GM12878 (cell line): ENCODE measurements at places on chromosomes 6 and 20.

- no peak for DNase-seq
Measured at GRCh38 chr6:2433266-2433665, 187.9 kb upstream of the GMDS start.

DNA sequence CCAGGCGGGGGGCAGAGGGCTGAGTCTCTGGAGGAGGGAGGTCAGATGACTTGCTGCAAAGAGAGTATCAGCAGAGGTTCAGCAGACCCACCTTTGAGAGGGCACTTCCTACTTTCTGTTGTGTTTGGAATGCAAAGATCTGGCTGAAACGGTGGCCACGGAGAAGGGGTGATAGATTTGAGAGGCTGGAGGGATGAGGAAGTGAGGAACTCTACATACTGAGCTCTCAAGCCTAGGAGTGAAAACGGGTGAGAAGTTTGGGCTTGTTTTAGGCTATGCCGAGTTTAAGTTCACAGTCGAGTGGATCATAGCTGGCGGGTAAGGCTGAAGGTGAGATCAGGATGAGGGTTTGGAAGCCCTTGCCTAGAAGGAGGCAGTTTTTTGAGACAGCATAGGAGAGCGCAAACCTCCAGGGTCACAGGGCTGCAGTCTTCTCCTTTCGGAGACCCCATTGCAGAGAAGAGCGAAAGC is 477 bp upstream of the ITPA start:
- DNase-seq, result no peak

DNA sequence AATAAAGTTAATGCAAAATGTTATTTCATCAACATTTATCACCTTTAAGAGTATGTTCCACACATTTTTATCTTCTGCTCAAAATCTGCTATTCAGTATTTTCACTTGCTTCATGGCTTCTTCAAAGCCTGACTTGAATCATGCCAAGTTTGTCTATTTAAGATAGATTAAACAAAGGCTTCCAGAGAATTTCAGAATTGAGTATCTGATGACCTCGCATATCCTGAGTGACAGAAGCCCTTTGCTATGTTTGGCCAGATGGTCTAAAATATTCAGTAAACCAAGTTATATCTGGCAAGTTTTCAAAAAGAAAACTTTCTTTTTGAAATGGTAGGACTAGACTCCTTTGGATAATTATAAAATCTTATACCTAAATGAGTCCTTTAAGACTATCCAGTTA is 348.9 kb upstream of the KCNQ5 start:
- DNase-seq, result no peak

GRCh38 chr6:72365773-72366172 is 256.1 kb upstream of the KCNQ5 start:
- no peak for DNase-seq

- no peak for DNase-seq
Measured at GRCh38 chr6:79607000-79607399, 24.1 kb upstream of the SH3BGRL2 start.

DNA sequence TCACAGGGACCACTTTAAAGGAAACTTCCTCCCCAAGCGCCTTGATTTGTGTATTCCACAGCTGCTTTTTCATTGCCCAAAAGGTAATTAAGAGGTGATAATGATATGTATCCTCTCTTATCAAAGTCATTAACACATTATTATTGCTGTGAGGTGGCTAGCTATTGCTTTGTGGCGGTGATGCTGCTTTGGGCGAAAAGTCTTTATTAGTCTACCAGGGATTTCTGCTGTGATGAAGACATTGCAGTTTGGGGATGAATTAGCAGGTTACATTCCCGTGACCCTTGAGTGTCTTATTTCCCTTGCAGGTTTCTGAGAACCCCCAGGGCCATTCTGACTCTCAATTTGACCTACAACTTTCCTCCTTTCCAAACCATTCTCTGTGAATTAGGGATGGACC is 143.4 kb upstream of the SOX4 start:
- DNase-seq, result no peak

DNA sequence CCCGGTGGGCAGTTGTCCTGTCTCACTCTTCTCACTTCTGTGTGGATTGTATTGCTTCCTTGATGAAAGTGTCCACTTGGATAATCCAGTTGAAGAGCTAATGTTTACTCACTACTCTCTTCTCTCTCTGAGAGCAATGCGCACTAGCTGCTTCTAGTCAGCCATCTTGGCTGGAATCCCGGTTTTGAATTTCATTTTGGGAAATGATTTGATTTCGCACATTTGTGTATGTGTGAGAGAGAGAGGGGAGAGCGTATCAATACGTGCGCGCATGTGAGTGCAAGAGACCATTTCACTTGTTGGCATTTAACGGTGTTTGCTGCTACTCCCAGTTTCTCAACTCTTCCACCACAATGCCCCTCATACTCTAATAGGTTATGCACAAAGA is 67.8 kb downstream of the KLHL32 start:
- no peak for DNase-seq

GRCh38 chr6:55180258-55180657 is 5.9 kb downstream of the HCRTR2 start:
- no peak for DNase-seq

DNA sequence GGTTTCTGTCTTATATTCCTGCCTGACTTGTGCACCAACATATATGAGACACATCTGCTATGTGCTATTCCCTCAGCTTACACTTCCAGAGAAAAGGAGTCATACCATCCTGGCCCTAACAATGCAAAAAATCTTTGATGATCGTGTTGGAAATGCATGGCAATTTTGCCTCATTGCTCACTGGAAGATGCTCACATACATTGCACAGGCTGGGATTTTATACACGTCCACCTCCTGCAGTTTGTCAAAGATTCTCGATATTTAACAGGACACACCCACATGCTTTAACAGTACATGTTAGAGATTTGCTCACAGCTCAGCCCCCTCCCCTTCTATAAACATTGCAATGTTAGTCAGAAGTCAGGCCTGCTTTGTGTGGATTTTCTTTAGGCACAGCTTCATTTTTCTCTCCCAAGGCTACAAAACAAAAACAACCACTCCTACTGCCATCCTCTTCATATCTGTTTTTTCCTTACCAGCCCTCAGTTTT is 66.1 kb downstream of the ADGB start:
- DNase-seq, result no peak

GRCh38 chr20:62561182-62561581 is 81.1 kb upstream of the SLCO4A1 start:
- no peak for DNase-seq

- DNase-seq, result no peak
Measured at GRCh38 chr6:168107191-168107983, 28.4 kb upstream of the FRMD1 start.

DNA sequence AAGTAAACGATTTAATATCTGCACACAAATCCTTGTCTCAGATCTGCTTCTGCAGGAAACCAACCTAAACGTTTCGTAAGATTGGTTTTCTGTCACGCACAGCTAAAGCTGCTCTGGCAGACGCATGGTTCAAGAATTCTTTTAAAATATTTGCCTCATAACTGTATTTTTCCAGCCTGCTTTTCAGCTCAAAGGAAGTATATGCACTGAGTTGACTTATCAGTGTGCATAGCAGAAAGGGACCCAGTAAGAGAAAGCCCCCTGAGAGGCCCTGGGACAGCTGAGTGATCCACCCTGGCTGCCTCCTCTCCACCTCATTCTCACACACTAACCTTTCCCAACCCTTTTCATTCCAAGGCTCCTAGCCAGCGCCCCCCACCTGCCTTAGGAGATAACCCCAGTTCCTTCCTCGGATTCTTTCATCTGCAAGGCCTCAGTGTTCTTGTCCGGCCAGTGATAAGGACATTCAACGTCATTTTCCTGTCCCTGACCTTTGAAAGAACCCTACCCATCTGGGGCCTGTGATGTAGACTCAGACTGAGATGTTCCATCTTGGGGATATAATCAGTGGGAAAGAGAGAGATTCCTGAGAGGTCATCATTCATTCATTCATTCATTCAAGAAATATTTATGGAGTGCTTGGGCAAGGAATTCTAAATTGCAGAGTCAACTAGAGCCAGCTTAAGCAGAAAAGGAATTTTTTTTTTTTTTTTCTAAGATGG is 22.4 kb upstream of the SLC9A8 start:
- DNase-seq, result no peak

- DNase-seq, result no peak
Measured at GRCh38 chr6:143337201-143337949, 113.1 kb downstream of the ADAT2 start.

DNA sequence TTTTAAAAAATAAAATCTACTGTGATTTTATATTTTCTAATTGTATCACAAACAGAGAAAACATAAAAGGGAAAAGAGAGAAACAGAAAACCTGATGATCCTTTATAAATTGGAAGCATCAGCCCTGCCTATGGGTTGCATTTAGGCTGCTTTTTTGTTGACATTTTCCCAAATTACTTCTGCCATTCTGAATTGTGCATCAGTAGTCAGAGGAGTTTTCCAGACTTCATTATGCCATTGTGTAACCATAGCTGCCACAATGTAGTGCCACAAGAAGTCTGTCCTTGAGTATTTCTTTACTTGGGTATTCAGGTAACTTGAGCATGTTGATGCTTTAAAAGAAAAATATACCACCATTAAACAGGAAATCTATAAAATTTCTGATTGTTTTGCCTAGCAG is 130.3 kb downstream of the HACE1 start:
- no peak for DNase-seq

DNA sequence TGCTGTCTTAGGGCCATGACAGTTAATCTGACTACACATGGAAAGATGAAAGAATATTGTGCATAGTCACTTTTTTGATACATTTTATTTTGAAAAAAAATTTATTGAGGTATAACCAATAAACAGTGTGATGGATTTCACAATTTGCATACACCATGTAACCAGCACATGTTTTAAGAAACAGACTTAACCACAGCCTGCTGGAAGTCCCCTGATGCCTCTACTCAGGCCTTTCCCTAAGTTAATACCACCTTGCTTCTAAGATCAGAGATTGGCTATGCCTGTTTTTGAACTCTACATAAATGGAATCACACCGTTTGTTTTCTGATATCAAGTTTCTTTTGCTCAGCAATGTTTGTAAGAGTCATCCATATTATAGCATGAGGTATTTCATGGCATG is 136.3 kb downstream of the CFAP61 start:
- no peak for DNase-seq

DNA sequence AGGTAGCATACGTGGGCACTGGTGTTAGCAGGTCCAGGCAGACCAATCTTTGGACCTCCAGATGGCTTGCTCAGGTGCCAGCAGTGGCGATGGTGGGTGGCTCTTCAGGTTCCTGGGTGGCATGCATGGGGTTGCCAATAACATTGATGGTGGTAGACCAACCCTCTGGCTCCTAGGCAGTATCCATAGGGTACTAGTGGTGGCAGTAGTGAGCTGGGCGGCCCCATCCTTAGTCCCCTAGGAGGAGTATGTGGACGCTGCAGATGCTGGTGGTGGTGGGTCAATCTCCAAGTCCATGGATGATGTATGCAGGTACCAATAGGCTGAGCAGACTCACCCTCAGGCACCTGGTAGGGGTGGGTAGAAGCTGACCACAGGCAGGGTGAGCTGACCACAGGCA is 70.6 kb downstream of the ZC2HC1B start:
- DNase-seq, result no peak

- no peak for DNase-seq
Measured at GRCh38 chr6:56372406-56372995, 125.1 kb upstream of the COL21A1 start.

DNA sequence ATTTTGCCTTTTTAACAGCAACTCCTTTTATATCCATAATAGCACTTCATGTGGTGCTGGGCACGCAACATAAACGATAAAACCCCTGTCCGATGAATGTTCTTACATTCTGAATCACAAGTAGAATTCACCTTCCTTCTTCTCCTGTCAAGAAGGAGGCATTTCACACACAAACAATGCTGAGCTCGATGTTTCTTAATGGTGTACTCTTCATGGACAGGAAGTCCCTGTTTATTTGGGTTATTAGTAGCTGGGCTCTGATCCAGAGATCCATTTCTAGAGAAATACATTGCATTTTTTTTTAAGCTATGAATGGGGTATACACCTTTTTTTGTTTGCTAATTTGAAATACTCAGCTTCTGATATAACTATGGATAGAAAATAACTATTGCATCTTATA is 82.4 kb downstream of the PPP1R3G start:
- DNase-seq, result no peak

- DNase-seq, result no peak
Measured at GRCh38 chr6:157649311-157650260, 173.5 kb upstream of the SNX9 start.

DNA sequence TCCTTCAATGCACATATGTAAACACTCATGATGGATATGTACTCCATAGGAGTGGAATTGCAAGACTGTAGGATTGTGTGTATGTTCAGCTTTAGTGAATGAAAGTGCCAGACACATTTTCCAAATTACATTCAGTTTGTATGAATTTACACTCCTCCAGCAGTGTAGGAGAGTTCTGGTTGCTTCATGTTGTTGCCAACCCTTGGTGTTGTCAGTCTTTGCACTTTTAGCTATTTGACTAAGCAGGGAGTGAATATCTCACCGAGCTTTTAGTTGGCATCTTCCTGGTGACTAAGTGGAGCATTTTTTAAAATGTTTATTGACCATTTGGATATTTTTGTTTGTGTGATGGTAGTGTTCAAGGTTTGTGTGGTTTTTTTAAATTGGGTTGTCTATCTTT is 23.9 kb downstream of the NKX2-4 start:
- DNase-seq, result no peak

DNA sequence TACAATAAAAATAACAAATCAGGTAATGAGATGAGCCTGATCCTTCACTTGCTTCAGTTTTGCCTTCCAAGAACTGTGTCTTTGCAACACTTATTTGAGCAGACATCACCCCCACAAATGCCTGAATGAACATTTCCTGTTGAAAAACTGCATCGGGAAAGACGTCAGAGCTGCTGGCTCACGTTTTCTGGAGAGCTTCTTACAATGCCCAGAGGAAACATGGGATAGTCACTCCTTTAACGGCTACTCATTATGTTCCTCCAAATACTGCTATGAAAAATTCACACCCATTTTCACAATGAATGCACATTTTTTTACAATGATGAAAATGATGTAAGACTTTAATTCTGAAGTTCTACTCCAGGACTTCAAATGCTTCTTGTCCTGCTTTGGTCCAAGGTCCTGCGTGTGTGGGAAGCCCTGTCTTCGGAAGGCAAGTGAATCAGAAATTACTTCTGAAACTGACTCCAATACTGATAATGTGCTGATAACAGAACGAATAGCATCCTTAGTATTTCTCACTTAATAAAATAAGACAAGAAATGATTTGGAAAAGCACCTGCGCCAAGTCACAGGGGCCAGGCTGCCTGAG is 238.0 kb downstream of the ANKRD60 start:
- no peak for DNase-seq

GRCh38 chr6:135328136-135328535 is 147.0 kb downstream of the MYB start:
- DNase-seq, result no peak
